GM04504 (cell line): ENCODE measurements at places on chromosomes 2 and 18.

DNA sequence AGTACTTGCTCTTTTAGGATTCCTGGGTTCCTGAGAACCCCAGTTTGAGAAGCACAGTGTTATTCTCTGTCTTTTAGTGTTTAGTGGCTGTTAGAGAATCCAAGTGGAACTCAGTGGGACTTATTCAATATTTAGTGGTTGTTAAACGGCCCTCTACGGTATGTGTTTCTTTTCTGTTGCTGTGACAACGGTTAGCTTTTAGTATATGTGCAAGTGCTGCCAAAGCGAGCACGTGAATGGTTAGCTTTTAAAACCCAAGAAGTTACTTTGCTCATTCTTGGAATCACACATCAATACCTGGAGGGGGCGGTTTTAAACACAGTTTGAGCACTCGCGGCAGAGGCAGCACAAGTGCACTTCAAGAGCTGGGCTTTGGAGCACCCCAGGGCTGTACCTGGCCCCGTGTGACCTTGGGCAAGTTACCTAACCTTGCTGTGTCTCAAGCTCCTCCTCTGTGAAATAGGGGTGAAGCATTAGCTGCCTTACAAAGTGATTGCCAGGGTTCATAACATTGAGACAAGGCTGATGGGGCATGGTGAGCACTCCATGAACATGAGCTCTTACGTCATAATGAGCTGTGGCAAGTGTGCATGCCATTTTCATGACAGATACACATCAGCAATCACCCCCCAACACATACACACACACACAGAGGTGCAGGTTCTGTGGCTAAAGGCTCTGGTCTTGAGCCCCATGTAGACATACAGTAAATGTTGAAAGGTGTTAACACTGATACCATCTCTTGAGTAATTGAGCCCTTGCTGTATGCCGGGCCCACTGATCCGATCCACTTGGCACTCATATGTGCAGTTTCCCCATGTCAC is 234.1 kb downstream of the ALPK2 start:
- no peak for DNase-seq

DNA sequence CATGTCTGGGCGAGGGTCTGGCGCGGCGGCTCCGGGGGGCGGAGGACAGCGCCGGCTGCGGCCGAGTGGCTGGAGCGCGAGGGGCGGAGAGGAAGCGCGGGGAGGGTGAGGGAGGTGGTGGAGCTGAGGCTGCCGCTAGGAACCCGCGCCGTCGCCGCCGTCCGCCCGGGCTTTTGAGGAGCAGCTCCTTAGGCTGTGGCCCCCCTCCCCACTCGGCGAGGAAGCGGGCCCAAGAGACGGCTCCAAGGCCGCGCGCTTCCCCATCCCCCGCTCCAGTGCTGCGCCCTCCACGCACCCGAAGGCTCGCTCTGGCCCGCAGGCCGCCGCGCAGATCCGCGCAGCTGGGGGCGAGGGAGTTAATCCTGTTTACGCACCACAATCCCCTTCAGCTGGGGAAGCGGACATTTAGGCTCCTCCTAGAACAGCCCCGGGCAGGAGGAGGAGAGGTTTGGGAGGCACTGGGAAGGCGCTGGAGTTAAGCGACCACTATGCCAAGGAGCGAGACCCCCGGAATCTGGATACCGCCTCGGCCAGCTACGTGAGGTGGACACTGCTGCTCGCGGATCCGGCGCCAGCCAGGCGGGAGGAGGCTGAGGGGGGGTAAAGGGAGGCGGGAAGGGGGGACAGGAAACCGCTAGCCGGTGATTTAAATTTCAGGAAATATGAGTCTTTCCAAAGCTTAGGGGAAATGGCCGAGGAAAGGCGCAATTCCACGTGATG is at the start of gene CNRIP1:
Gene CNRIP1, minus strand, starts transcription at position 552 of the 720 bp plus-strand sequence. Its CDS starts 549 bp downstream, at position 3.
- DNase-seq: peak; percentile 58

DNA sequence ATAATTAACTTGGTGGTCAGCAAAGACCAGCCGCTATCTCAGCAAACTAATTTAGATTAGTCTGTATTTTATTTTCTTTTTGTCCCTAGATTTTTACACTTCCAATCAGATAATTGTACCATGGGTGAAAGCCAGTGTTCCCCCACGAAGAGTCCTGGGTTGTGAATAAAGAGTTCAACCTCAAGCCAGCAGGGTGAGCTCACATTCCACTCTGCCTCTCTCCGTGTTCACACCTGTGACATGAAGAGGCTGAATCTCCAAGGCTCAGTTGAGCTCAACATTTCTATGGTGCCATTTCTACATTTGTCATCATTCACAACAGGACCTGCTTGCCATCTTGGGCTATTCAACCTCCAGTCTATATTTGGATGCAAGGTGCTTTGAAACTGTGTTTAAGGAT is 771.5 kb downstream of the GALR1 start:
- no peak for DNase-seq

DNA sequence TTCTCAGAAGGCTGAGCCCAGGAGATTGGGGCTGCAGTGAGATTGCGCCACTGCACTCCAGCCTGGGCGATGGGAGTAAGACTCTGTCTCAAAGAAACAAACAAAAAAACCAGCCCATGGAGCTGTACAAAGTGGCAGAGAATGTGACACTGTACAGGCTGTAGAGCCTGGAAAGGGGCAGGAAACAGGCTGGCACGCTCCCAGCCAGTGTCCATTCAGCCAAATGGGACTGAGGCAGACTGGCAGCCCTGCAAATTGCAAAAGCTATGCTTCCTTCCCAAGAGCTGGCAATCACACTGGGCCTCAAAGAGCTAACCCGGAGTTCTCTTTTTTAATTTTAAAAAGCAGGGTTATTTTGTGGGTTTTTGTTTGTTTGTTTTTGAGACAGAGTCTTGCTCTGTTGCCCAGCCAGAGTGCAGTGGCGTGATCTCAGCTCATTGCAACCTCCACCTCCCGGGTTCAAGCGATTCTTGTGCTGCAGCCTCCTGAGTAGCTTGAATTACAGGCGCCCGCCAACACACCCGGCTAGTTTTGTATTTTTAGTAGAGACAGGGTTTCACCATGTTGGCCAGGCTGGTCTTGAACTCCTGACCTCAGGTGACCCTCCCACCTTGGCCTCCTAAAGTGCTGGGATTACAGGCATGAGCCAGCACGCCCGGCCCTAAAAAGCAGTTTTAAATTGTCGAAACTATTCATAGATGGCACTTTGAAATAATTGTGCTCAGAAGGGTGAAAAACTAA is 42.8 kb downstream of the SCRN3 start:
- no peak for DNase-seq

- no peak for DNase-seq
These were observed 314.8 kb downstream of the TSN start for GRCh38 chr2:122070241-122070731.

DNA sequence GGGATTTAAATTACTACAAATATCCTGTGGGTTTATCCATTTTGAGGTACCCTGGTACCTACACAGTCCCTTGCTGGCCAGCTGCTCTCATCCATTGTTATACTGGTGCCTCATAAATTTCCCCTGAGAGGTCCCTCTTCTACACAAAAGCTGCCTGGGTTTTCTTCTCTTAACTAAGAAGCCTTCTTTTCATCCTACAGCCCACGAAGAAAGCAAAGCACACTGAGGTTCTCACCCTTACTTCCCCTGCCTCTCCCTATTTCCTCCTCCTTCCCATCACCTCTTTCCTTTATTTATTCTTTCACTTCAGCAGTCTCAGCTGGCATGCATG is 154.9 kb downstream of the CSRNP3 start:
- DNase-seq: no peak

DNA sequence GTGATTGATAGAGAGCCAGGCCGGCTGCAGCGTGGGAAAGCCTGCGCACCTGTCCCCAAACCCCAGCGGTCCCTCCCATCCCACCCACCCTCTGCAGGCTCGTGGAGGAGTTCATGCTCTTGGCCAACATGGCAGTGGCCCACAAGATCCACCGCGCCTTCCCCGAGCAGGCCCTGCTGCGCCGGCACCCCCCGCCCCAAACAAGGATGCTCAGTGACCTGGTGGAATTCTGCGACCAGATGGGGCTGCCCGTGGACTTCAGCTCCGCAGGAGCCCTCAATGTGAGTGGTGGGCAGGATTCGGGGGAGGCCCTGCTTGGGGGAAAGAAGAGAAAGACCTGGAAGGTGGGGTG is 48.9 kb upstream of the ALPP start:
- DNase-seq: no peak

DNA sequence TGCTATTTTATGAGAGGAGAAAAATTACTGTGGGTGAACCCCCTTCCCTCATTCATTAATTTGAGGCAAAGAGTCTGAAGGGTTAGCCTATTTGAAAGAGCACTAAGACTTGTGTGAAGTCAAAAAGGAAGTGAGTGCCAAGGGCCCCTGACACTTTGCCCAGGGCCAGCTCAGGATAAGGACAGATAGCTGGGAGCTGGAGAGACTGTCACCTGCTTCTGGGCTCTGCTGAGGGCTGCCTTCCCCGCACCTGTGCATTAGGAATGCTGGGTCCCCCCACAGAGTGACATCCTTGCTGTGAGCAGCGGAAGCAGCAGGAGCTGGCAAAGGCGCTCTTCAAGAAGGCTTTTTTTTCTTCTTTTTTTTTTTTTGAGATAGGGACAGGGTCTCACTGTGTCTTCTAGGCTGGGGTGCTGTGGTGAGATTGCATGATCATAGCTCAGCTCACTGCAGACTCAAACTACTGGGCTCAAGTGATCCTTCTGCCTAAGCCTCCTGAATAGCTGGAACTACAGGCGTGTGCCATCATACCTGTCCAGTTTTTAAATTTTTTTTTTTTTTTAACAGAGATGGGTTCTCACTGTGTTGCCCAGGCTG is 148.3 kb downstream of the AQP4 start:
- DNase-seq: no peak

GRCh38 chr2:88601286-88601685 is 26.0 kb downstream of the EIF2AK3 start:
- DNase-seq: no peak

- DNase-seq: no peak
These were observed 6.3 kb downstream of the ALPG start for GRCh38 chr2:232412986-232413385.

DNA sequence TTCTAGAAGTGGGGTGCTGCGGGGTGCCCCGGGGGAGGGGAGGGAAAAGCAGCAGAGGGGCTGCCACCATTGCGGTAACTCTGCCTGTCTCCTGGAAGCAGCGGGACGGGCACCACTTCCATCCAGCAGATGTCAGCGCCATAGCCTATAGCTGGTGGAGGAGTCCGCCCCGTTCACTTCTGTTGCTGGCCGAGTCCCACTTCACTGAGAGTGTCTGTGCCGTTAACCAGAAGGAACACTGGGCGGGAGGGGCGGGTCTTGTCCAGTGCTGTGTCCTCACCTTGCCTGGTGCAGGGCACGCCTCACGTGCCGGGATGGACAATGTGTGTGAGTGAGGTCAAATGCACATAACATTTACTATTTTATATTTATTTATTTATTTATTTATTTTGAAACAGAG is 19.3 kb upstream of the ODC1 start:
- DNase-seq: no peak

GRCh38 chr2:99701503-99701902 is 211.7 kb upstream of the REV1 start:
- DNase-seq: no peak

- DNase-seq: no peak
These were observed 178.0 kb downstream of the HDAC4 start for GRCh38 chr2:239222706-239223309.
